ENCODE measurements at places on chromosomes 3 and 15.

- no peak for DNase-seq
These were observed 24.5 kb downstream of the TIGIT start for GRCh38 chr3:114318295-114318694.

GRCh38 chr15:64837502-64837901 is 4.2 kb upstream of the PLEKHO2 start:
- DNase-seq = no peak

GRCh38 chr15:65887565-65887964 is 18.3 kb downstream of the RAB11A start:
- DNase-seq = no peak

DNA sequence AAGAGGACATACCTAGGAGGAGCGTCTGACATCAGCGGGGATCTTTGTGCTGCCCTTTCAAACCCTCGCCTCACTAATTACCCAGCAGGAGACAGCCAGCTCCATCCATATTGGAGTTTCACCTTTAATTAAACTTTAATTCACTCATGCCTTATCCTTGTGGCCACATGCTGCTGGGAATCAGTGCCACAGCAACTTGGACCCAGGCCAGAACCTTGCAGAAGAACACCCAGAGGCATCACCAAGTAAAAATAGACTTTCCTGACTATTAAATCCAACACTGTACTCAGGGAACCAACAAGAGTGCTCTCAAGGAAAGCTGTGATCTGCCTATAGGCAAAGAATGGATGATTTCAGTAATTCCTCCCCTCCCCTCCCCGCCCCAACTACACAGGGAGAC is 23.9 kb downstream of the EIF1B start:
- no peak for DNase-seq

Data from cardiac fibroblast (primary cell).